ENCODE measurements at places on chromosomes 11 and 22.

DNA sequence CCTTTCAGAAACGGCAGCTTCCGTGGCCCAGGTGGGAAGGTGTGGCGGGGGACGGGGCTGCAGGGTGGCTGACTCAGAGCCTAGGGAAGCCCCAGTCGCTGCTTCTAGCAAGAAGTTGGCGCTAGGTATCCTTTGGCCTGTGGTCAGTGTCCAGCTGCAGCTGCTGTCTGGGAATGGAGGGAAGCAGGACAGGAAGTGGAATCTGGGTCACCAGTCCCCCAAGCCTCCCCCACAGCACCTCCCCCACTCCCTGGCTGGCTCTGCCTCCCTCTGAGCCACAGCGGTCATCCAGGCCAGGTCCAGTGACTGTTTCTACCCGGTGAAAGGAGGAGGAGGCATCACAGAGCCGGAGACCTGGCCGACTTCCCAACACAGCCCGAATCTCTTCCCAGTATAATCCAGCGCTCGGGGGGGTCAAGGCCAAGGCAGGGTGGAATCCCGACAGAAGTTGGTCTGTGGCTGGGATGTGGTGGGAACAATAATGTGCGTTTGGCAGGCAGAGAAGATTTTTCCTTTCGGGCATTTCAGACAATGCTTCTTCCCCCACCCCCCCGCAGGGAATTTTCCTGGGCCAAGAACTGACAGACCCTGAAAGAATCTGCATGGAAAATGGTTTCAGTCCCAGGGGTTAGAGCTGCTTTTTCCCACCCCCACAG lies 45.1 kb downstream of the C11orf96 start:
- no peak for DNase-seq

DNA sequence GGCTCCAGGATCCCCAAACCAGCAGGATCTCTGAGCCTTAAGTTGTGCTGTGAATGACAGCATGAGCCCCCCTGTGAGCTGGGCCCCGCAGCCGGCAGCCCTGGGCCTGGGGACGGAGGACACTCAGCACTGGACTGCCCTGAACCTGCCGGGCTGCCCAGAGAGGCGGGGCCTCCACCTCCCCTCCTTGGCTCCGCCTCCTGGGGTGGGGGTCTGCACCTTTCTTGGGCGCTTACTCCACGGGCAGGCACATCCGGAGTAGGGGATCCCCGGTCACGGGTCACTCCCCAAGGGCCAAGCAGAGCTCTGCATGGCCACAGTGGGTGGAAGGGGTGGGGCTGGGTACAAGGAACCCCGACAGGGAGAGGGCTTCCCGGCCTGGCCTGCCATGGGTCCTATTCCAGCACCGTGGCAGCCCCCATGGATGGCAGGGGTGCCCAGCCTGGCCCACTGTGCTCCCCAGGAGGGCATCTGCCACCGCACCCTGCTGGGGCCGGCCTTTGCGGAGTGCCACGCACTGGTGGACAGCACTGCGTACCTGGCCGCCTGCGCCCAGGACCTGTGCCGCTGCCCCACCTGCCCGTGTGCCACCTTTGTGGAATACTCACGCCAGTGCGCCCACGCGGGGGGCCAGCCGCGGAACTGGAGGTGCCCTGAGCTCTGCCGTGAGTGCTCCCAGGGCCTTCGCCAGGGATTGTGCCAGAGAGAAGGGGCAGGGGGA lies 5.4 kb downstream of the MUC5B start:
- no peak for DNase-seq

- DNase-seq: no peak
Observed at GRCh38 chr11:78552881-78553280, 21.8 kb downstream of the NARS2 start.

DNA sequence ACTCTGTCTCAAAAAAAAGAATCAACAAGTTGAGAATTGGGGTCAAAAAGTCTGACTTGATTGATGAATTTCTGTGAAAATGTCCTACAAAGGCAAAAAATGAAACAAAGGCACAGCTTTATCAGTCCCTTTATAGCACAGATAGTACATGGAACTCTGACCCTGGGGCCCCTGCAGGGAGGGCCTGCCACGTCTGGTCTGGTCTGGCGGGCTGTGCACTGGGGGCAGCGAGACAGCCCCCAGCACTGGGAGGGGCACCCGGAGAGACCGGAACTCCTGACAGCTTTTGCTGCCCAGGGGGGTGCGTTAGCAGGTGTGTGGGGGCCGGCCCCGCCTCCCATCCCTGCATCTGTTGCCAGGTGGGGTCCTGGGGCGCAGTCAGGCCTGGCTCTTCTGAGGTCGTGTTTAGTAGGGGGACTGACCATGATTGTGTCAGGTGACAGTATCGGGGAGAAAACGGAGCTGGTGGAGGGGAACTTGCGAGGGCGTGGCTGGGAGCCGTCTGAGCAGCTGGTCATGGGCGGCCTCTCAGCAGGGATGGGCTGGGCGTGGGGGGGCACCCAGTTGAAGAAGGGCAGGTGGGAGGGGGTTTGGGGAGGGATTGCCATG lies 51.7 kb downstream of the GRAMD4 start:
- no peak for DNase-seq

- no peak for DNase-seq
Observed at GRCh38 chr11:121374286-121374985, 77.7 kb upstream of the SORL1 start.

DNA sequence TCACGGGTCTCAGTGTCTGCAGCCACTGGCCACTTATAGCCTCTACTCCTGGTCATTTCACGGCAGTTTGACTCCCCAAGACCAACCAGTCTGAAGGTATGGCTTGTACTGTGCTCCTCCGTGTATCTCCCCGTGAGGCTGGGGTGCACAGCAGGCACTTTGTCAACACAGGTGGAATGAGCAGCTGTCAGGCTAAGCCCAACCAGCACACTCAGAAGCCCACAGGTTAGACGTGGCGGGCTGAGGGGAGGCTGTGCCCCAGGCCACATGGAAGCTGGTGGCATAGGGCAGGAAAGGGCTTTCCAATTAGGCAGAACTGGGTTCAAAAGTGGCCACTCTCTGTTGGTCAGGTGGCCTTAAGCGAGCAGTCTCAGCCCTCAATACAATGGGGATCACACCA lies 7.0 kb downstream of the TP53I11 start:
- no peak for DNase-seq

DNA sequence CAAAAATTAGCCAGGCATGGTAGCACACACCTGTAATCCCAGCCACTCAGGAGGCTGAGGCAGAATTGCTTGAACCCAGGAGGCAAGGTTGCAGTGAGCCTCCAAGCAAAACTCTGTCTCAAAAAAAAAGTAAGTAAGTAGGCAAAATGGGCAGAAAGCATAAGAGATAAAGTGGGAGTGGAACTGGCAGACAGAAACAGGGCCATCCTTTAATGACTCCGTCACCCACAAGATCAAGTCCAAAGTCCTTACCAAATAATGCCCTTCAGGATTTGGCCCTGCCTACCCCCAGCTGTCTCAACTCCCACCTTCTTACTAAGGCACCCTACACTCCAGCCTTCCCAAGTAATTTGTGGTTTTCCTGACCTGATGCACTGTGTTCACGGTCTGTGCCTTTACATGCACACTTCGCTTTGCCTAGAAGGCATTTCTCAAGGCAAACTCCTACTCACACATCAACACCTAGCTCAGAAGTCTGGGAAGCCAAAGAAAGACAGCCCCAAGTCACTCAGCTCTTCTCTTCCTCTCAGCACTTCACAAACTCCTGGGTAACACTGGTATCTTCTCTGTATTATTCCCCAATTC lies 6.1 kb downstream of the MAPK1 start:
- DNase-seq: no peak

DNA sequence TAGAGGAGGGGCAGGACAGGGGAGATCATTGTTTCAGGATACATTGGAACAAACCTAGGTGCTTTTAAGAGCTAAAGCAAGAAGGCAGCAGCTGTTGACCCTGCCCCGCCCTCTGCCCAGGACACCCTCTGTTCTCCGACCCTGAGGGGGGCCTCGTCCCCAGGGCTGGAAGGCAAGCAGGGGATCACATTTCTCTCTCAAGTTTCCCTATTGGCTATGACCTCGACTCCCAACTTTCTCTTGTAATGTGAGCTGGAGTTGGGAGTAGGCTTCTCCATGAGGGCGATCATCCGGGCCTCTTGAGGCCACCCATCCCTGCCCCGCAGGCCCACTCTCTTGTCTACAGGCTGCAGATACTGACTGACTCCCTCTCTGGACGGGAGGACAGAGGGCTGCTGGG lies 37.7 kb downstream of the DSCAML1 start:
- DNase-seq: no peak

All from stimulated activated CD8-positive, alpha-beta memory T cell treated with anti-CD3 and anti-CD28 coated beads, Interleukin-7, amount 100 ng/mL, for 4 hours (primary cell).